Left ventricle myocardium inferior (tissue), 1 donor: ENCODE measurements at places on chromosomes 1 and 21.
A peak's percentile ranks its signal among the peaks of the same experiment; 100 is the strongest.

DNA sequence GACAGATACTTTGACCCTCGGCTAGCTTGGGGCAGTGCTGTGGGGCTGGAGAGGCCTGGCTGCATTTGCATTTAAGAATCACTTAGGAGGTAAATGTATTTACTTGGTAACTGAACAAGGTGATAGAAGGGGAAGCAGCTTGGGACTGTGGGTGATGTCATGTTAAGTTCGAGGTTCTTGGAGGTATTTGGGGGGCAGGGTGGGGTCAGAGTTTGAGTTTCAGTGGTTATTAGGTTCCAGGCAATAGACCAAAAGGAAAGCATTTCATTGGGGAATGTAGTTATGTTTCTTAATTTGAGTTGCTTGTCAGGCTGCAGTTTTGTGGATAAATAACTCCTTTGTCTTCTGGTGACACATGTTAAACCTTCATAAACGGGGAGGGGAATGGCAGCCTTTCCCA, 2.4 kb upstream of the FAM78B start:
- DNase-seq, result no peak

GRCh38 chr21:44337941-44338895, 972 bp downstream of the CFAP410 start:
- peak; percentile 61 for DNase-seq

GRCh38 chr1:212698467-212699103, 1.1 kb downstream of the BATF3 start:
- DNase-seq, result no peak

DNA sequence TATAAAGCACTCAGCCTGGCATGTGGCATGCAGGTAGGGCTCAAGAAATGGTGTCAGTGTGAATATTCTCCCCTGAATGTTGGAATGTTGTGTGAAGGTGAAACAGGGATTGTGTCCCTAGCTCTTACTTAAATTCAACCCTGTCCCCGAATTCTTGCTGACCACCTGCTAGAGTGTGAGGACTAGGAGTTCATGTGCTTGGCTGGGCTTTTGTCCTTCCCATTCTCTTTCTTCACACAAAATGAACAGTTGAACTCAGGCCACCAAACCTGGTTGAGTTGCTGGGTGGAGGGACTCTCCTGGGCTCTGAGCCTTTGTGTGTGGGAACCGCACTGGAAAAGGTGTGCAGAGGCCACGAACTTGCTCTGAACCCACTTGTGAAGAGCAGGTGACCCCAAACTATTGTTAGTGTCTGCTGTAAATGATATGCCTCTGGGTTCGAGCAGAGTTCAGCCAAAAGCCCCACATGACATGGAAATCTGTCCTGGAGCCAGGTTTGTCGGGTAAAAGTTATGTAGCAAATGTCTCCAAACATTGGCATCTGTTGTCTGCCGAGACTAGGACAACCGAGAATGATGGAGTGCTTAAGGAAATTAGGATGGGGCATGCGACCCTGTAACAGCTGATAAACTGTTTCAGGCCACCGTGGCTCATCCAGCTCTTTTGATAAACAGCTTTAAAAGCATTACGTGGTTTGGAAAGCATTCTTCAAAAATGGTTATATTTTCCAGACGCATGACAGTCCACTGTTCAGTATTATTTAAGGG, 144.2 kb downstream of the DHRS3 start:
- DNase-seq, result peak; percentile 48

DNA sequence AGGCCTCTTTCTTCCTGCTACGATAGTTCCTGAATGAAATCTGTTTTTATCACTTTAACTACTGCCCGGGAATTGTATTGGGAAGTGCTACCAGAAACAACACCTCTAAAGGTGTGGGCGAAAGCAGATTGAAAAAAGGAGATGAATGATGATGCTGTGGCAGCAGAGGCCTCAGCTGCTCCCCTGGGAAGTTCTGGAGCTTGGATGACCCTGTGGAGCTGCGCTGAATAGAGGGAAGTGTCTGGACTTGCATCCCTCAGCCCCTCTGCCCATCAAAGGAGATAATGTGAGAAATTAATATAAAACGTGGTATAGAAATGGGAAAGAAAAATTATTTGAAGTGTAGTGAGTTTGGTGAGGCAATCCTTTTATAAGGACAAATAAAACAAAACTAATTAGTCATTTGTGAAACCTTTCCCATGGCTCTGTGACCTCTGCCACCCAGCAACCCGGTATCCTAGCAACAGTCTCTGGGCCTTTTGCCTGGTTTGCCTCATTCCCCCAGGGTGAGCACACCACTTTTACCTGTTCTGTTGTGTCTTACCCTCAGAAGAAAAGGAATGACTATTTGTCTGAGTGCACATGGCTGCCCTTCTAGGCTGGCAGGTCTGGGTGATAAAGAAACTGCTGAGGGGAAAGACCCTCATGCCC, 21.3 kb downstream of the OVAAL start:
- no peak for DNase-seq

GRCh38 chr1:228471762-228472398, 15.3 kb upstream of the RNF187 start:
- DNase-seq, result no peak

DNA sequence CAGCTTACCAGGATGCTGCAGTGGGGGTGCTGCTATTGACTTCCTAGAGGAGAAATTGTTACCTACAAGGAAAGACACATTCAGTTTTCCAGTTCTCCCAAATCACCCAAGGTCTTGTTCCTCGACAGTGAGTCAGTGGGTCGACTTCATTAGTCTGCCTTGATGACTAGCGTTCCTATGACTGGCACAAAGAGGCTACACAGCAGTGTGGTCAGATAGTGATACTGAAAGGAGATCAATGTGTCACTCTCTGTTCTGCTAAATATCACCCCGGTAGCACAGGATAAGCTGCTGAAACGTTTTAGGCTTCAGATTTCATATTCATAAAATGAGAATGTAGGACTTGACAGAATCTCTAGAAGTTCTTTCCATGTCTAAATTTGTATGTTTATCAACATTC, 357.4 kb downstream of the LMX1A start:
- no peak for DNase-seq

DNA sequence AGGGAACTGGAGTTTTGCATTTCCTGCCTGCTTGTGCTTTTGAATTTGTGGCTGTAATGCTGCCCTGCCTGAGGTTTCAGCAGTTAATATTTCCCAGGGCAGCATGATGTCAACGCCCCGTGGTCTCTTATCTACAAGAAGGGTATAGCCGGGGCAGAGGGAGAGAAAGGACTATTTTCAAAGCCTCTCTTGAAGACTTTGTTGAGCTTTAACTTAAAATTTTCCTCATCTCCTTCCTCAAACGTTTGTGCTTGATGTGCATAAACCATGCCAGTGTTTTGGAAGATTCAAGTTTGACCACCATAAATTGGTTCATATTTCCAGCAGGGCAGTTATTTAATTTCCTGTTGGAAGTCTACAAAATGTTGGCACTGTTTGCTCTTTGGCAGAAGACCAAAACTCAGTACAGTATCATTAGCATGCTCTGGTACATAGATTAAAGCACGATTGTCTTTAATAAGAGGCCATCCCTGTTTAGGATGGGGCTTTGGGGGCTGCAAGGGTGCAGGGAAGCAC, 43.4 kb downstream of the ROR1 start:
- no peak for DNase-seq

GRCh38 chr1:30049748-30050296, 673.6 kb downstream of the MATN1 start:
- DNase-seq, result no peak

GRCh38 chr1:28436211-28436769, 66.8 kb downstream of the PHACTR4 start:
- no peak for DNase-seq
